EL (cell line): ENCODE measurements at places on chromosomes 6 and 20.

DNA sequence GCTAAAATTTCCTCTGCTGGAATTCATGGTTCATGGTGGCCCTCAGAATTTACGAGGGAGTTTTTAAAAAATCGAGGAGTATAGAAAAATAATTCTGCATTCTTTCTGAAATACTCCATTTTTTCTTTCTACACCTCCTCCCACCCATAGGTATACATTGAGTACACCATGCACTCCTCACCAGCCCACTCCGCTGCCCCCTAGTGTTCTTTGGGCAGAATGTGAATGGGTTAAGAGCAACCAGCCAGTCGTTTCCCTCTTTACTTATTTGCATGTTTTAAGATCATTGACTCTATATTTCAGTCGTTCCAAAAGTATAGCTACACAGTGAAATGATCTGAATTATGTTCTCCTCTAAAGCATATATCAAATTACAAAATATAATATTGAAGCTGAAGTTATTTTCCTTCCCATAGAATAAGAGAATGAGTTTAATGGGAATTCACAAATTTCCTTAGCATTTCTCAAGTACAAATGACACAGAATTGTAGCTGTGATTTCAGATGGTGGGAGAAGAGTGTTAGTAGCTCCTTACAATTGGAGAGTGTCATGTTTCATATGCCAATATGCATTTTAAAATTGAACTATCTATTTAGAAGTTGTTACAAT is 977.7 kb upstream of the SLC35B3 start:
- DNase-seq: peak; percentile 39

- no peak for DNase-seq
Observed at GRCh38 chr6:111563581-111563980, 42.1 kb downstream of the TRAF3IP2 start.

DNA sequence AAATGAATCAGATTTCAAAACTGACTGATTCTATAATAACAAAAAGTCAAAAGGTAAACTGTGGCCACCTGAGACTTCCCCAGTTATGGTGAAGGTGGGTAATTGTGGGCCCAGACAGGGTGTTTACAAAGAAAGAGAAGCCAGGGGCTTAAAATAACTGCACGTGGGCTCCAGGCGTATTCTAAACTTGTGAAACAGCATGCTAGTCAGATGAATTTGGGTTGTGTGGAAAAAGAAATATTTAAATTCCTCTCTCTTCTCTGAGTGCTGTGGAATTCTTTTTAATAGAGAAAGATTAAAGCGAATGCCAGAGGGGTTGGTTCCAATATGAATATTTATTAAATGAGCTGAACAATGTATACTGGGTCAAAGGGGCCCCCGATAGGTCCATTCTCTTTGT is 166.3 kb upstream of the AFDN start:
- no peak for DNase-seq

DNA sequence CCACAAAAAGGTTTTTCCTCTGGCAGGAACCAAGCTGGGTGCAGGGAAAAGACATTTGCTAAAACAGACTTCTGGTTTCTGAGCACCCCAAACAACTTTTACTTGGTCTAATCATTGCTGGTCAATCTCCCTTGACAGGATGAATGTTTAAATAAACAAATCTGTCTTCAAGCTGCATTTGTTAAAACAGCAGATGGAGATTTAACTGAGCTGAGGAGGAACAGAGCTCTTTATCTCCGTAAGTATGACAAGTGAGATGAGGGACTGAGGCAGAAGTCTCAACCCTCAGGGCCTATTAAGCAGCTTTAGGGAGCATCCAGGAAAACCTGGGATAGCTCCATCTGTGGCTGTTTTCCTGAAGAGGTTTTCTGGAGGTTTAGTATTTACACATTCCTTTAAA is 40.6 kb downstream of the NINL start:
- DNase-seq: no peak

- DNase-seq: no peak
Observed at GRCh38 chr20:62475772-62476055, at the start of gene GATA5. GATA5 (minus strand) TSS chr20:62475995; CDS start chr20:62475521, 474 bp downstream.

DNA sequence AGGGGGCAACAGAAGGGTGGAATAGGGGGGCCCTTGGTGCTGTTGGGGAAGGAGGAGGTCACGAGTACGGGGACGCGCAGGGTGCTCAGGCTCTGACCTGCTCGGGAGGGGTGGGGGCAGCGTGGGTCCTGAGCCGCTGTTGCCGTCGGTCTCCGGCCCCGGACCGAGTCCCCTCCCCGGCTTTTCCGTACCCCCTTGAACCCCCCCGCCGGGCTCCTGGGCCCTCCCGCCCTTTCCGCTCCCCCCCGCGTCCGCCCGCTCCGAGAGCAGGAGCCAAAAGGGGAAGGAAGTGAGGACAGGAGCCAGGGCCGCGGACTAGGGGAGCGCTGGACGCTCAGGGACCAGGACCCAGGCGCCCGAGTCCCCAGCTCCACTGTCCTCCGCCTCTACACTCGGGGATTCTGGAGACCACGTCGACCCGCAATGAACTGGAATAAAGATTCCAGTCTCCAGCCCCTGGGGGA is at the start of gene RGL2:
TSS of gene RGL2 (minus strand) at position 170 of the 464 bp plus-strand sequence. CDS start 332 bp downstream, outside the sequence.
- DNase-seq: peak; percentile 72

DNA sequence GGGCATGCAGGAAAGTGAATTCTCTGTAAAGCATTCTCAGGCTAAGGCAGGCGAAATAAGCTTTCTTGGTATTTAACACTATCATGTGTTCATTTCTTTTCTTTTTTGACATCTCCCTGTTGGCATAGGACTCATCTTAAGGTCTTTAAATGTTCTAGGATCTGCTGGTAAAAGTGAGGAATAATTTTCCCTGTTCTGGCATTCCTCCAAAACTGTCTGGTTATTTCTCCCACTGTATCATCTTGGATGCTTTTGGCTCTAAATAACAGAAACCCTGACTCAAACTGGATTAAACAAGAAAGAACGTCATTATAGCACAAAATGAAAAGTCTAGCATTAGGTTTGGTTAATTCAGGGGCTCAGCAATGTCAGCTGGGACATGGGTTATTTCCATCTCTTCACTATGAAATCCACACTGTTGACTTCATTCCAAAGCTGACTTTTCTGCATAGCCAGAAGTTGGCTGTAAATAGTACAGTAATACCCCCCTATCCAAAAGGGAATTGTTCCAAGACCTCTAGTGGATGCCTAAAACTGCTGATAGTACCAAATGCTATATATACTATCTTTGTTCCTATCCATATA is 37.9 kb upstream of the SNAP25 start:
- no peak for DNase-seq

GRCh38 chr6:154206996-154207395 is 149.6 kb downstream of the IPCEF1 start:
- DNase-seq: no peak

DNA sequence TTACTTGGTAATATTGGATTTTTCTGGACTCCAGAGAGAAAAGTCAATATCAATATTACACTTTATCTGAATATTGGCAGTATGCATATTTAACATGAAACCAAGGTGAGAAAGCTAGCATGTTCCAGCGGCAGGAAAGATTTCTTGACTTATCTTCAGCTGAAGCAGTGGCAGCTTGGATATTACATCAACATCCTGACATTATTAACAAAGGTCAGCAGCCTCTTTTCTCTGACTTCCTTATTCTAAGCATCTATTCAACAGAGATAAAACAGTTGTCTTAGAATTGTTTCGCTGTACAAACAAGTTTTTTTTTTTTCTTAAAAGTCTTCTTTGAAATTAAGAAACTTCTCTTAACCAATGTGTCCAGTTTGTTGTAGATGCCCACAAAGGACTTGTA is 11.8 kb downstream of the DCBLD1 start:
- DNase-seq: no peak

DNA sequence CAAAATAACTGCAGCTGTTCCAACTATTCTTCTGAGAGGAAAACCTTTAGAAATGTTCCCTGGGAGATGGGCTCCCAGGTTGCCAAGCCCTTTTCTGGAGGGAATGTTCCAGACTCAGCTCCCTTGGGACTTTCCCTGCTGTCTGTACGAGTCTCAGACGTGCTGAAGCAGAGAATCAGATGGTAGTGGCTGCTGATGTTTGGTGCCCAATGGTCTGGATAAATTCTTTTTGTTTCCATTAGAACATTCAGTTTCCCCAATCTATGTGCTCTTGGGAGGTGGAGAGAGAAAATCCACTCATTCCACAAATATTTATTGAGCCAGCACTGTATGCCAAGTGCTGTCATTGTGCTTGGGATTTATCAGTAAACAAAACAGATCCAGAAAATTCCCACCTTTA is 40.0 kb downstream of the SNHG17 start:
- DNase-seq: peak; percentile 30

- no peak for DNase-seq
Observed at GRCh38 chr6:113076816-113077215, 729.7 kb downstream of the RFPL4B start.

- peak; percentile 98 for DNase-seq
Observed at GRCh38 chr6:85360794-85361642, 88.9 kb upstream of the NT5E start.

DNA sequence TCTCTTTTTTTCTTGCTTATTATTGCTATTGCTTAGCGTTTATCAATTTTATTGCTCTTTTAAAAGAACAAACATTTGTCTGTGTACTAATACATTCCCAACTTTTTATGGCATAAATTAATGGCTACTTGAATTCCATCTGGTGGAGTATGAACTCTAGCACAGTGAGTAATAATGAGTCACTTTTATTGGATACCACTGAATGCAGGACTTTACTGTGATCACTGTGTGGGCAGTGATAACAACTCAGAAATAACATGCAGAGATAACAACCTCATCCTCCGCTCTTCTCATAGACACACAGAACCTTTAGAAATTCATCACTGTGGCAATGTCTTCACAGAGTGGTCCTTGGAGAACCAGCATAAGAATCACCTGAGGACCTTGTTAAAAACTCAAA is 174.9 kb upstream of the PRND start:
- peak; percentile 93 for DNase-seq

GRCh38 chr20:58160451-58161061 is 67.9 kb downstream of the ANKRD60 start:
- DNase-seq: peak; percentile 71

- no peak for DNase-seq
Observed at GRCh38 chr20:43238266-43238665, 48.6 kb upstream of the PTPRT start.

DNA sequence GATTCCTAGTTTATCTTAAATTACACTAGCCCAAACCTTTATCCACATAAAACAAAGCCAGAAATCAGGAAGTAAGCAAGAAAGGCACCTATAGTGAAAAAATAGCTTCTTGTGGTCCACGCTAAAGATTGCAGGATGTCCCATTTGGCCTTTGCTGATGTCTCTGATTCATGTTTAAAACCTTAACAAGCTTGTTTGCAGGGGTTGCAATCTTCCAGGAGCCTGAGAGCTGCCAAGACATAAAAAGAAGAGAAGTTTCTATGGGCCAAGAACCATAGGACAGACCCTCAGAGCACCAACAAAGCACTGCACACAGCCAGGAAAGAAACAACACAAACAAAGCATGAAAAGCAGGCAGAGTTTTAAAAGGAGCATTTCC is 49.4 kb downstream of the ADAT2 start:
- DNase-seq: no peak

GRCh38 chr20:39090906-39091305 is 128.8 kb downstream of the DHX35 start:
- no peak for DNase-seq
